ENCODE measurements at places on chromosomes 2 and 18. TPM values are rescaled to one million over a fixed set of nuclear protein-coding genes. Genes with fewer than 3 reads are reported as not detected.
A peak's percentile ranks its signal among the peaks of the same experiment; 100 is the strongest.

TMEM178A gene
- 1.4 TPM for total RNA-seq

TEX44 gene
- total RNA-seq: not detected

SFXN5 gene
- 13.5 TPM for total RNA-seq

DNA sequence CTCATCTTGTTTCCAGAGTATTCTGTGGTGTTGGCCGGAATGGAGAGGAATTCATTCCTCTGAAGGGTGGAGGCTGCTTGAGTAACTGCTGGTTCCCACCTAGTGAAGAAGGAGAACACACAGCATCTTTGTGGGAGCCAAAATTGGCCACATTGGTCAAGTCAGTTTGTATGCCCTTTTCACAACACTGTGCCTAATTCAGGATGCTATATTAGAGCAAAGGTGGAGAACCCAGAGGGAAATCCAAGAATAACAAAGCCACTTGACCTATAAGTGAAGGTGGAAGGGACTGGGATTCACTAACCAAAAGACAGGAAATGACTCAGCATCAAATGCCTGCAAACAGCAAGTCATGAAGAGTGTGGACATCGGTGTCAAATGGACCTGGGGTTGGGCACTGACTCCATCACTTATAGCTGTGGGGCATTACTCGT lies 27.3 kb upstream of the MLPH start:
- H3K36me3 ChIP-seq: no peaks in the 10 kb centered on the region
- H3K4me1 ChIP-seq: peaks cover 51% of the 10 kb centered on the region
- H3K27ac ChIP-seq: peak overlapping the region; percentile 80

DNA sequence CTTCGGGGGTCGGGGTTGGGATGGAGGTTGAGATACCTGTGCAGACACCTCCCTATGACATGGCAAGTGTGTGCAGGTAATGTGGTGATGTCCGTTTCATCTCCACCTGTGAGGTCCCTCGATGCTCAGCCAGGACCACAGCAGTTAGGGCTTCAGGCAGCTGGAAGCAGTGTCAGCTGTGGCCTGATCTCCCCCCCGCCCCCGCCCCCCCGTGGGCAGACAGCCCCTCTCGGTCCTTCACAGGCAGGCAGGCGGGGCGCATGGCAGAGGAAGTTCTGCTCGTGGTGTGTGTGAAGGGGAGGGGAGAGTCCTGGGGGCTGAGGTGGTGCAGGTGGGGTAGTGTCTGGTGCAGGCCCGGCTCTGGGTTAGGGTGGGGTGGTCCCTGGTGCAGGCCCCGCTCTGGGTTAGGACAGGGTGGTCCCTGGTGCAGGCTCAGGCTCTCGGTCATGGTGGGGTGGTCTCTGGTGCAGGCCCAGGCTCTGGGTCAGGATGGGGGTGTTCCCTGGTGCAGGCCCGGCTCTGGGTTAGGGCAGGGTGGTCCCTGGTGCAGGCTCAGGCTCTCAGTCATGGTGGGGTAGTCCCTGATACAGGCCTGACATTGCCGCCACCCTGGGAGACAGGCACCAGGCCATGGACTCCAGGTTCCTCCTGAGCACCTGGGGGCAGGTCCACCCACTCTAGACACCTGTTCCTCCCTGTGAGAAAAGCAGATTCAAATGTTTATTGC lies 94.3 kb downstream of the NFATC1 start:
- no peak overlapping the region for H3K27ac ChIP-seq
- peaks cover 23% of the 10 kb centered on the region for H3K4me1 ChIP-seq
- H3K27me3 ChIP-seq: no peaks in the 10 kb centered on the region
- DNase-seq: peak; percentile 91
- no peaks in the 10 kb centered on the region for H3K36me3 ChIP-seq

GRCh38 chr2:15031745-15032240 lies 399.3 kb downstream of the LRATD1 start:
- H3K36me3 ChIP-seq: no peaks in the 10 kb centered on the region
- no peak overlapping the region for H3K4me3 ChIP-seq
- H3K4me1 ChIP-seq: peaks cover 4% of the 10 kb centered on the region
- peaks cover 7% of the 10 kb centered on the region for H3K27me3 ChIP-seq

GRCh38 chr2:107380912-107381311 lies 445.8 kb upstream of the RGPD4 start:
- no peaks in the 10 kb centered on the region for H3K4me1 ChIP-seq
- H3K36me3 ChIP-seq: peaks cover 4% of the 10 kb centered on the region
- H3K4me3 ChIP-seq: no peak overlapping the region
- H3K27me3 ChIP-seq: no peaks in the 10 kb centered on the region
- H3K27ac ChIP-seq: no peak overlapping the region
- DNase-seq: no peak

All from chondrocyte (in vitro differentiated cells).